GM23338 (cell line): ENCODE measurements at places on chromosomes 11 and 22. TPM values are rescaled to one million over a fixed set of nuclear protein-coding genes. Genes with fewer than 3 reads are reported as not detected.

Gene RFPL2
- total RNA-seq = 1.3 TPM in 1 of 2 replicates, not detected in the other

Gene ZP1
- total RNA-seq = not detected in 2 replicates

Gene MS4A15
- total RNA-seq = not detected in 2 replicates

Gene APLP2
- total RNA-seq = 291 and 322 TPM in 2 replicates

Gene EIF4G2
- total RNA-seq = 788 and 801 TPM in 2 replicates

Gene CASP4
- total RNA-seq = 0.35 TPM in 1 of 2 replicates, not detected in the other

Gene PLAAT3
- total RNA-seq = 61.1 and 63.2 TPM in 2 replicates

Gene MS4A3
- not detected in 2 replicates for total RNA-seq

Gene OR6A2
- total RNA-seq = 0.97 and 1.7 TPM in 2 replicates

Gene KCNK7
- total RNA-seq = not detected in 2 replicates

Gene RBMXL2
- 0.17 TPM in 1 of 2 replicates, not detected in the other for total RNA-seq

GRCh38 chr22:31144223-31144622 is 3.9 kb upstream of the PLA2G3 start:
- no peak for DNase-seq
- no peaks in the 10 kb centered on the region for H3K36me3 ChIP-seq
- no peak overlapping the region for H3K4me3 ChIP-seq
- H3K27ac ChIP-seq = no peak overlapping the region

DNA sequence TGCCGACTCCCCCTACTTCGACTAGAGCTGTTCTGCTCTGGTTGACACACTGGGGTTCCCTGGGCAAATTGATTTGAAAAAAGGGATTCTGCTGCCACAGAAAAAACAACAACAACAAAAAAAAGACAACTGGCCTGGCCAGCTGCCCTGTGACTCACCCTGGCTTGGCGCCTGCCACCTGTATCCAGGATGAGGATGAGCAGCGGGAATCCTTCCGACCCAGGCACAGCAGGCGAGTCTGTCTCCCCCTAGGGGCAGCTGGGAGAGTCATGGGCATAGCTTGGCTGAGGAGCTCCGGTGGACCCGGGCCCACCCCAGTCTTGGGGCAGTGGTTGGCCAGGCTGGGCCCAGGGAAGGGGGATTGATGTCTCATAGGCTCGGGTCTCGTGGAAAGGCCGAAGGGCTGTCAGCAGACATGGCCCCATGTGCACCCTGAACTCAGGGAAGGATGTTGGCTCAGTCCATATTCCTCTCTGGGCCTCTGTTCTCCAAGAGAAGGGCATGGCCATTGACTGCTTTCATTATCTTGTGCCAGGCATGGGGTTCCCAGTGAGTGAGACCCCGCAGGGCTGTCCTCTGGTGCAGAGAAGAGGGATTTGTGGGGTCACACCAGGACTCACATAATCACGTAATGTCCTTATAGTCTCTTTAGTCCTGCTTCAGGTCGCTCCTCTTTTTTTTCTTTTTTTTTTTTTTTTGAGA is 10.4 kb upstream of the SUN2 start:
- no peaks in the 10 kb centered on the region for H3K36me3 ChIP-seq
- no peak overlapping the region for H3K27ac ChIP-seq
- no peaks in the 10 kb centered on the region for H3K4me1 ChIP-seq
- H3K4me3 ChIP-seq = no peak overlapping the region
- no peaks in the 10 kb centered on the region for H3K27me3 ChIP-seq

DNA sequence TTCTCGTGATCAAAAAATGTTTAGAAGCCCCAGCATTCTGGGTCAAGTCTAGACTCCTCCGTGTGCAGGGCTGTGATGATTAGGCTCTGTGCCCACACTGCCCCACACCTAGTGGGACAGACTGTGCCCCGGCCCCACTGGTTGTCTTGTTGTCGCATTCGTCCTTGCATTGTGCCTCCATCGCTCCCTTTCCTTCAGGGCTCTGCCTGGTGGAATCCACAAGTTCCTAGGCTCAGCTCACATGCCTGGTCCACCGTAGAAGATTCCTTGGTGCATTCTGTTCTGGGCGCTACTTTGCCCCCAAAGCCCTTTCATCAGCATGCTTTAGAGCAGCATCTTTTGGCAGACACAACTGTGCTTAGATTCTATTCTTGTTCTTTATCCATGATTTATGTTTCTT is 23.5 kb upstream of the THY1 start:
- peaks cover 15% of the 10 kb centered on the region for H3K4me1 ChIP-seq
- DNase-seq = no peak
- no peaks in the 10 kb centered on the region for H3K27me3 ChIP-seq
- no peaks in the 10 kb centered on the region for H3K36me3 ChIP-seq

DNA sequence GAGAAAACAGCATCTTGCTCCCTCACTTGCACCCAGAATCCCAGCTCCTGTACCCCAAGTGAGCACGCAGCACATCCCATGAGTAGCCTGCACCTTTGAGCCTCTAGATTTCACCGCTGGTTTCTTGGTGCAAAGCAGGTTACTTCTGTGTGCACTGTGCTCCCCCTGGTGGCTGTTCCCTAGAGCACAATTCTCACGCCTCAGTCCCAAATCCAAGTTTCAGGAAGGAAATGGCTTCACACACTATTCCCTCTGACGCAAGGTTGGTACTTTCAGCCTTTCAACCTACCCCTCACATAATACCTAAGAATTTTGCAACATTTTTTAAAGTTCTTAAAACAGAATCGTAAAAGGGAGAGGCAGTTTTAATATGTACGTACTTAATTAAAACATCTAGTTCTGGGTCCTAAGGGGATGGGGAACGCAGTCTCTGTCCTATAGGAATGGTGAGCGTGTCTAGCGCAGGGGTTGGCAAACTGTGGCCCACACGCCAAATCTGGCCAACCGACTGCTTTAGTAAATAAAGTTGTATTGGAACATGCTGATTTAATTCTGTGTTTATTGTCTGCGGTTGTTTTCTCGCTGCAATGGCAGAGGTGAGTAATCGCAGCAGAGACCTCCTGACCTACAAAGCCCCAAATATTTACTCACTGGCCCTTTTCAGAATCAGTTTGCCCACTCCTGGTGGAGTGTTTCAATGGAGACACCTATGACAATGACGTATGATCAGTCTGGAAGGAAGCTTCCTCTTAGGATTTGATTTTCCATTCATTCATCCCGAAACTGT is 27.5 kb downstream of the DHCR7 start:
- no peaks in the 10 kb centered on the region for H3K36me3 ChIP-seq
- no peak overlapping the region for H3K4me3 ChIP-seq
- H3K27ac ChIP-seq = no peak overlapping the region

- H3K4me3 ChIP-seq = no peak overlapping the region
- no peak for DNase-seq
- H3K36me3 ChIP-seq = no peaks in the 10 kb centered on the region
- no peaks in the 10 kb centered on the region for H3K27me3 ChIP-seq
- no peaks in the 10 kb centered on the region for H3K4me1 ChIP-seq
- H3K27ac ChIP-seq = no peak overlapping the region
Measured at GRCh38 chr22:48757985-48758561, 1069.6 kb downstream of the BRD1 start.

DNA sequence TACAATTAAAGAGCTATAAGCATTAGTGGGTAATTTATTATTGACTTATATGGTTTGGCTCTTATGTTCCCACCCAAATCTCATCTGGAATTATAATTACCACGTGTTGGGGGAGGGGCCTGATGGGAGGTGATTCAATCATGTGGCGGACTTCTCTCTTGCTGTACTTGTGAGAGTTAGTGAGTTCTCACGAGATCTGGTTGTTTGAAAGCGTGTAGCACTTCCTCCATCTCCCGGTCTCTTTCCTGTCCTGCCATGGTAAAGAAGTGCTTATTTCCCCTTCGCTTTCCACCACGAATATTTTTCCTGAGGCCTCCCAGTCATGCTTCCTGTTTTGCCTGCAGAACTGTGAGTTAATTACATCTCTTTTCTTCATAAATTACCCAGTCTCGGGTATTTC is 28.1 kb upstream of the CHORDC1 start:
- H3K27me3 ChIP-seq = no peaks in the 10 kb centered on the region
- no peak overlapping the region for H3K4me3 ChIP-seq
- H3K36me3 ChIP-seq = no peaks in the 10 kb centered on the region

GRCh38 chr11:128568166-128568778 is 19.1 kb downstream of the ETS1 start:
- DNase-seq = no peak
- H3K4me1 ChIP-seq = peaks cover 17% of the 10 kb centered on the region
- H3K27me3 ChIP-seq = no peaks in the 10 kb centered on the region

DNA sequence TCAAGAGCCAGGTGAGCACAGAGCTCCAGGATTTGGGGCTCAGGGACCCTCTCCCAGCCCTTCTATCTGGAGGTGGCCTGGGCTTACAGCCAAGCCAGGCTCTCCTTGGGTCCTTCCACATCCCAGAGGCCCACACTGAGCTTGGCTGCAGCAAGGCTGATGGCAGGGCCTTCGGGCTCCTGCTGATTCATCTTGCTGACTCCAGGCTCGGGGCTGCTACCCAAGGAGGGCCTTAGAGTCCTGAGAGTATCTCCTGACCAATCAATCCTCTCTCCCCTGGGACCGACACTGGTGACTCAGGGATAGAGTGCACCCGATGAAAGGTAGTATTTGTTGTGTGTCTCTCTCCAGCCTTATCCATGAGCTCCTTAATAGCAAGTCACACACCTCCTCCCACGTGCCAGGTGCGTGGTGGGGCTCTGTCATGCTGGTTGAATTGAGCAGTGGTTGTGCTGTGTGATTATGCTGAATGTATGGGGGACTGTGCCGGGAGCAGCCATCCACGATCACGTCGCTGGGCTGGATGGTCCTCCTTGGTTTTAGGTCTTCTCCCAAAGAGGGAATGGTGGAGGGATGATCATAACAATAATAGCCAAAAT is 62.3 kb downstream of the GRIK4 start:
- no peak for DNase-seq
- peaks cover 24% of the 10 kb centered on the region for H3K4me1 ChIP-seq
- H3K4me3 ChIP-seq = no peak overlapping the region
- no peak overlapping the region for H3K27ac ChIP-seq
- no peaks in the 10 kb centered on the region for H3K27me3 ChIP-seq
- no peaks in the 10 kb centered on the region for H3K36me3 ChIP-seq

DNA sequence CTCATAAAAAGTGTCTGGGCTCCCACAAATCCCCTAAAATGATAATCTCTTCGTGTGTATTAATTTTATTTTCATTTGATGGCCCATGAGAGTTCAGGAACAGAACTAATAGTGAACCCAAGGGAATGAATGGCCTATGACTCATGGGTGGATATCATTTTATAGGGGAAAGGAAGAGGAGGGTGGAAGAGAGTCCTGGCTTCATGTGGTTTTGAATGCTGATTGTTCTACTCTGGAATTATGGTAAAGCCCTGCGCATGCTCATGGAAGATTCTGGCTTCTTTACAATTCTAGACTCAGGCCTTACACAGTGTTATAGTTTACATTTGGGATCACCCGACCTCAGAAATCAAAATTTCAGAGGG is 35.2 kb downstream of the MAML2 start:
- peaks cover 40% of the 10 kb centered on the region for H3K4me1 ChIP-seq
- H3K27me3 ChIP-seq = no peaks in the 10 kb centered on the region
- peak overlapping the region; percentile 37 for H3K4me3 ChIP-seq

DNA sequence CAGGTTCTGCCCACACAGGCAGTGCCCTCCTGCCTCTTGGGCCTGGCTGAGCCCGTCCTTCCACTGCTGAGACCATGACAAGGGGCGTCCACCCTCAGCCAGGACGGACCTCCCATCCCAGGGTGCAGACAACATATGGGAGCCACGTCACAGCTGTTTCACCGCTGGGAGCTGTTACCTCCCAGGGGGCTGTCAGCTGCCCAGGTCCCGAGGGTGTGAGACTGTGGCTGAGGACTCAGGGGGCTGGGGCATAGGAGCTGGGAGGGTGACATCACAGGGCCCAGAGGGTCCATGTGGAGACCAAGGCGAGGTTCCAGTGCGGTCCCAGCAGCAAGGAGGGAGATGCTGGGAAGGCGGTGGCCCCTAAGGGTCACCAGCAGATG is 17.9 kb upstream of the CTSD start:
- no peaks in the 10 kb centered on the region for H3K4me1 ChIP-seq
- H3K27ac ChIP-seq = no peak overlapping the region
- no peak for DNase-seq
- H3K27me3 ChIP-seq = no peaks in the 10 kb centered on the region
- H3K4me3 ChIP-seq = no peak overlapping the region
- H3K36me3 ChIP-seq = no peaks in the 10 kb centered on the region

DNA sequence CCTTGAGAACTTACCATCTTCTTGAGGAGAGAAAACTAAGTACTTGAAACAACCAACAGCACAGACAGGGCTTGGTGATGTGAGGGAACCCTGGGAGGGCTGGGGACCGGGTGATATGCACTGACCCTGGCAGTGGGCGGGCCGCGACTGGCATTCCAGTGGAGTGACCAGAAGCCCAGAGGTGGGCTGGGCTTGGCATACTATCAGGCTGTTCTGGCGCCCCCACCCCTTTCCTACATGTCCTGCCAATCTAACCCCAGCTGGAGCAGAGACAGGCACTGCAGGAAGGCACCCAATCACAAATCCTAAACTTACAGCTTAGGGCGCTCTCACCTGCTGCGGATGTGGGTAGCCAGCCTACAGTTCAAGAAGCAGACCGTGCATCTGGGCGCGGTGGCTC is 54.0 kb upstream of the GCAT start:
- H3K36me3 ChIP-seq = no peaks in the 10 kb centered on the region
- no peak for DNase-seq
- H3K4me1 ChIP-seq = no peaks in the 10 kb centered on the region; the same call in 1 of the 2 replicates
- H3K27me3 ChIP-seq = 0 out of 2 replicates have a peak, but pooled peaks cover 3% of the 10 kb centered on the region

DNA sequence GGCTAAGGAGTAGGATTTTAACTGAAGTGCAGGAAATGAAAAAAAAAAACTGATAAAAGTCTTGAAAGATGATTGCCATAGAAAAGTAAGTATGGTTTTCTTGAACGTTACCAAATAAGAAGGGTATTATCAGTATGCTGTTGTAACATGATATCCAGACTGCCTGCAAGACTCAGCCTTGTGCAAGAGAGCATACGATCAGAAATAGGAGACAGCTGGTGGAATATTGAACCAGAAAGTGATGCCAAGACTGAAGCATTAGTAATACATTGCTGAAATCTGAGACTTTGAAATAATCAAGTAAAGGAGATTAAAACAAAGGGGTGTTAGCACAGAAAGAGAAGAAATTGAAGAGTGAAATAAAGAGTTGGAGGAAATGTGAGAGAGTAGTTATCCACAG is 452.7 kb upstream of the CNTN5 start:
- H3K27me3 ChIP-seq = no peaks in the 10 kb centered on the region
- DNase-seq = no peak
- no peak overlapping the region for H3K4me3 ChIP-seq

GRCh38 chr11:12721816-12722604 is 47.8 kb downstream of the TEAD1 start:
- peak; percentile 59 for DNase-seq
- no peaks in the 10 kb centered on the region for H3K36me3 ChIP-seq
- peak overlapping the region; percentile 26; the same call in 1 of the 2 replicates for H3K27ac ChIP-seq
- H3K27me3 ChIP-seq = no peaks in the 10 kb centered on the region
- no peak overlapping the region for H3K4me3 ChIP-seq

GRCh38 chr11:88345408-88345807 is 7.9 kb upstream of the CTSC start:
- H3K27ac ChIP-seq = no peak overlapping the region
- peaks cover 6% of the 10 kb centered on the region; the same call in 1 of the 2 replicates for H3K4me1 ChIP-seq
- DNase-seq = no peak

DNA sequence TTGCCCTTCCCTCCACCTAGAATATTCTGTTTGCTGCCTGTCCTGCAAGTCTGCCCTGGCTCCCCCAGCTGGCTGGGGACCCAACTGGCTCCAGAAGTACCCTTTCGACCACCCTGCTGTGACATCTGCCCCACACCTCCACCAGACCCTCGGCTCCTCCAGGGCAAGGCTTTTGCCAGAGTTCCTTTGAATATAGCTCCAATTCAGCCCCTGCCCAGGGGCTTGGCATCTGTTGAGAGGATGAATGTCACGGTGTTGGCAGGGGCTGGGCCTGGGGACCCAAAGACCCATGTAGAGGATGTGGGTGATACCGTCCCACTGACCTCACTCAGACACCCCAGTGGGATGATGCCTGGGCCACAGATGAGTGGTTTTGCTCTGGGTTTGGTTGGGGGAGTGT is 4.0 kb downstream of the NLRP6 start:
- H3K4me1 ChIP-seq = no peaks in the 10 kb centered on the region
- DNase-seq = no peak
- no peak overlapping the region for H3K4me3 ChIP-seq
- H3K27ac ChIP-seq = no peak overlapping the region
